ENCODE measurements at places on chromosomes 3 and 15. TPM values are rescaled to one million over a fixed set of nuclear protein-coding genes. Genes with fewer than 3 reads are reported as not detected.

The ZBBX gene
- total RNA-seq = not detected

GRCh38 chr15:72532991-72533601, 59.0 kb downstream of the ARIH1 start:
- no peak overlapping the region for H3K4me3 ChIP-seq
- H3K27me3 ChIP-seq = no peaks in the 10 kb centered on the region
- no peaks in the 10 kb centered on the region for H3K36me3 ChIP-seq
- no peak for DNase-seq
- H3K4me1 ChIP-seq = no peaks in the 10 kb centered on the region

- peaks cover 8% of the 10 kb centered on the region for H3K4me1 ChIP-seq
- DNase-seq = no peak
- H3K4me3 ChIP-seq = no peak overlapping the region
- H3K27ac ChIP-seq = no peak overlapping the region
- no peaks in the 10 kb centered on the region for H3K27me3 ChIP-seq
Measured at GRCh38 chr3:173411375-173411973, 13.9 kb downstream of the NLGN1 start.

DNA sequence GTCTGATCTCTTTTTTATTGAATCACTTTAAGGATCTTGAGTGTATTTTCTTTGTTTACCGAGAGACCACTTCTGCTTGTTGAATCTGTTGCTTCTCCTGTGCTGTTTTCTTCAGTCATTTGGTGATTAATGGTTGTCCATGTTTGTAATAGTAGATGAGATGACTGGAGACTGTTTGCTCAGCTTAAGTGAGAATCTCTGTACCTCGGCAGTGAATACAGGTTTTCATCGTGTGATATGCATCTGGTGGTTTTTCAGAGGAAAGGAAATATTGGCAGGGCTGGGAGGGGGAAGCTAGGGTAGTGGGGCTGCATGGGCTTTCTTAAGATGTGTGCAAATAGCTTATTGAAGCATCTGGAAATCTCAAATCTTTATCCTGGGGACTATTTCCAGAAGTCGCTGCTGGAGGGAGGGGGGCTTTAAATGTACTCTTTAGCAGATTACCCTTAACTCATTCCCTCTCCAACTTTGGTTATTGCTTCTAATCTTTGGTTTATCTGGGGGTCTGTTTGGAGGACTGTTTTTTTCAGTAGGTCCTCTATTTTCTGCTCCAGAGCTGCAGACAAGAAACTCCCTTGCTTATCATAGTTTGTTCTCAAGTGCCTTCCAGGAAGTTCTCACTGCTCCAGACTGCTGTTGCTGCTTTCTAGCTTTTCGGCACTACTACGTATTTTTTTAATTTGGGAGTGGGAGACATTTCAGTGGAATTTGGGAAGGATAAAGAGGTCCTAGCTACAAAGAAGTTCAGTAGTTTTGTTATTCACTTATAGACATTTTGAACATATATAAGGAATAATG, 19.4 kb downstream of the CMTM8 start:
- no peaks in the 10 kb centered on the region for H3K36me3 ChIP-seq
- H3K27me3 ChIP-seq = no peaks in the 10 kb centered on the region
- DNase-seq = no peak
- H3K4me3 ChIP-seq = no peak overlapping the region
- no peak overlapping the region for H3K27ac ChIP-seq
- no peaks in the 10 kb centered on the region for H3K4me1 ChIP-seq

DNA sequence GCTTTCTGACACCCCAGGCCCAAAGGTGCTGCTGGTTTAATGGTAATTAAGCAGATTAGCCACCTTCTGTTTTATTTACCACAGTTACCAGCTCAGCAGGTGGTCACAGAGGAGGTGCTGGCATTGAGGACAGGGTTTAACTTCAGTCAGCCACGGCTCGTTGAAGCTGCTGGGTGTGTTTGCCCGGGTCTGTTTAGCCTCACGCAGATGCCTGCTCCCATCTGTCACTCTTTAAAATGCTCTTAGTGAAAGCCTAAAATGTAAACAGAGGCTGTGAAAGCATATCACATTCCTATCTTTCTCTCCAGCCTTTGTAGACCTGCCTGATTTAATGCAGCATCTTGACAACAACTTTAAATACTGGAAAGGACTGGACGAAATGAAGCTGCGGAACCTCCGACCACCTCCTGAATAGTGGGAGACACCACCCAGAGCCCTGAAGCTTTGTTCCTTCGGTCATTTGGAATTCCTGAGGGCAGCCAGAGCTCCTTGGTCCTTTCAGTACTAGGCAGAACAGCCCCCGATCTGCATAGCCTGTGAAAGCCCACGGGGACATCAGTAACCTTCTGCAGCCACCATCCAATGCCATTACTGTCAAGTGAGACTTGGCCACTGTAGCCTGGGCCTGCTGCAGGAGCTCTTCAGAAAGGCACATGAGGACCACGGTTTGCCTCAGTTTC, 156.0 kb downstream of the PDE8A start:
- H3K36me3 ChIP-seq = peaks cover 3% of the 10 kb centered on the region
- H3K4me3 ChIP-seq = no peak overlapping the region
- no peak for DNase-seq
- no peaks in the 10 kb centered on the region for H3K27me3 ChIP-seq
